ENCODE measurements at places on chromosomes 4 and X.

DNA sequence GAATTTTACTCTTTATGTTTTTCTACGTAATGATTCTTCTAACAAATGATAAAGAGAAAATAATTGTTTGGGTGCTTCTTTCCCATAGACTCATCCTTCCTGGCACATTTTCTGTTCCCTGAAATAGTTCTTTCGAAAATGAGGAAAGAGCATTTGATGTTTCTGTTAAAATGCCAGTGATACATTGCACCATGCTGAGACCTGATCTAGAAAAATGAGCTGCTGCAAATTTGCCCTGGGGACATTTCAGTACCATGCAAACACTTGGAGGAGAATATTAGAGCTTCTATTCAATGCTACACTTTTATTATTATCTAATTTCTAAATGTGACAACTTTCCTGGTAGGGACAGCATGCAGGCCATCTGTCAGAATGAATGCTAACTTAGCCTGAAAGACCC lies 83.3 kb downstream of the C4orf33 start:
- no peak for DNase-seq

GRCh38 chr4:150863456-150863855 lies 151.6 kb downstream of the LRBA start:
- no peak for DNase-seq

DNA sequence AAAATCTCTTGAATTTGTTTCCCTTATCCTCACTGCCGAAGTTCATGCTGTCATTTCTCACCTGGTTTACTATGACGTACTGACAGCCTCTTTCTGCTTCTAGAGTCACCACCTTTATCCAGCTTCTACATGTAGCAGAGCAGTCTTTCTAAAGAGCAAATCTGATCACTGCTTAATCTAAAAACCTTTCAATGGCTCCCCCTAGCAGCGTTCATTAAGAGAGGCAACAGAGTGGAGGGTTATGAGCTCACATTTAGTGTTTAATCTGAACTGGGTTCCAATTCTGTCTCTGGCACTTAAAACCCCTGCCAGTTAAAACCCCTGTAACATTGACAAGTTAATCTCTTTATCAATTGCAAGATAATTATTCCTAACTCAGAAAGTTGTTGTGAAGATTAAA lies 4.4 kb downstream of the RBPJ start:
- DNase-seq = no peak

- no peak for DNase-seq
Observed at GRCh38 chrX:118499295-118499694, 3.7 kb downstream of the DOCK11 start.

Data from stimulated activated CD8-positive, alpha-beta memory T cell treated with anti-CD3 and anti-CD28 coated beads, Interleukin-4, amount 100 ng/mL, for 4 hours (primary cell).